ENCODE measurements at places on chromosomes 2 and 18. TPM values are rescaled to one million over a fixed set of nuclear protein-coding genes. Genes with fewer than 3 reads are reported as not detected.
A peak's percentile ranks its signal among the peaks of the same experiment; 100 is the strongest.

GRCh38 chr2:217440000-217440399 is 562.8 kb downstream of the TNS1 start:
- no peak for DNase-seq
- no peaks in the 10 kb centered on the region for H3K36me3 ChIP-seq
- H3K4me1 ChIP-seq: peaks cover 6% of the 10 kb centered on the region
- H3K27ac ChIP-seq: no peak overlapping the region

- no peaks in the 10 kb centered on the region for H3K4me1 ChIP-seq
- H3K36me3 ChIP-seq: no peaks in the 10 kb centered on the region
- no peak overlapping the region for H3K4me3 ChIP-seq
- no peak for DNase-seq
Measured at GRCh38 chr2:236593956-236594355, 24.3 kb downstream of the ACKR3 start.

GRCh38 chr2:653645-654425 is 23.4 kb downstream of the TMEM18 start:
- no peaks in the 10 kb centered on the region for H3K36me3 ChIP-seq
- peaks cover 7% of the 10 kb centered on the region for H3K4me1 ChIP-seq
- H3K27me3 ChIP-seq: peaks cover 2% of the 10 kb centered on the region
- H3K27ac ChIP-seq: no peak overlapping the region
- peak; percentile 48 for DNase-seq
- H3K4me3 ChIP-seq: no peak overlapping the region

DNA sequence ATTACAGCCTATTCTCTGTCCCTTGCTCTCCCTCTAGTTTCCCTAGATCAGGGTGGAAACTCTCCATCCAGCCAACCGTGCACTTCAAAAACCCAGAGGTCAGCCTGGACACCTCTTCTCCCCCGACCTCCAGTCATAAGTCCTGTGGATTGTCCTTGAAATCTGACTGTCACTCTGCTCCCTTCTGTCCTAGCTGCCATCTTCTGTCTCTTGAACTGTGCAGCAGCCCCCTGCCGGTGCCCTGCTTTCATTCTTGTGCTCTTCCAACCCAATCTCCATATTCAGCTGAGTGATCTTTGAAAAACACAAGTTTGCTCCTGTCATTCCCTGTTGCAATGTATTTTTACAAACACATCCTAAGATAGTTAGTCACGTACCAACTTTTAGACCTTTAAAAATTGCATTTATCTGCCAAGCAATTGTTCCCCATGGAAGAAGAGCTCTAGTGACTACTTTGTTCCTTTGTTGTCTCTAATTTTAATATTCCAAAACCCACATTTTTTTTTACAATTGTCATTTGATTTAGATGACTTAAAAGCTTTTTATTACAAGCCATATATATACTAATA is 254.3 kb downstream of the CAMKMT start:
- no peaks in the 10 kb centered on the region for H3K27me3 ChIP-seq
- H3K4me3 ChIP-seq: no peak overlapping the region
- no peak overlapping the region for H3K27ac ChIP-seq
- peaks cover 9% of the 10 kb centered on the region for H3K4me1 ChIP-seq

- DNase-seq: no peak
- H3K4me3 ChIP-seq: no peak overlapping the region
- H3K27me3 ChIP-seq: no peaks in the 10 kb centered on the region
- no peaks in the 10 kb centered on the region for H3K4me1 ChIP-seq
- H3K27ac ChIP-seq: no peak overlapping the region
Measured at GRCh38 chr2:120474486-120474885, 128.6 kb downstream of the INHBB start.

DNA sequence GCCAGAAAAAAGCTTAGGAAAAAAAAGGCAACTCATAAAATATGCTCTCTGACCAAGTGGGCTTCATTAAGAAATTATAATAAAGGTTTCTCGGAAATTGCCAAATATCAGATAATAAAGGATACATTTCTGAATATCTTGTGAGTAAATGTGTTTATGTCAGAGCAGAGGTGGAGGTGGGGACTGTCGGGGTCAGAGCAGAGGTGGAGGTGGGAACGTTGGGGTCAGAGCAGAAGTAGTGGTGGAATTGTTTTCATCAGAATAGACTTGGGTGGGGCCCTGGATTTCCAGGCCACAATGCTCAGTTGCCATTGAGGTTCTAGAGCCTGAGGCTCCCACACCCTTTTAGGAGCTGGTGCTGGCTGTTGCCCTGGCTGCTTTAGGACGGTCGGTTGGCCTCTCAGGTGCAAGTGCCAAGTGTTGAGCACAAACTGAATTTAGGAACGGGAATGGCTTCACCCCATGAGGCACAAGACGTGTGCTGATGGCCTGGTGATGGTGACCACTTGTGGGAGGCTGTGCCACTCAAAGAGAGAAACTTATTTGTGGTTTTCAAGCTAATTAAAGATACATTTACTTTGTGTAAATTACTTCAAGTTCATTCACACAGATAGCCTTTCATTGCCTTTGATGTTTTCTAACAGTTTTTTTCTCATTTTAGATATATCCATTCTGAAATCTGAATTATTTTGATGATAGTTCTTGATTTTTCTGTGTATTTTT is 131.5 kb downstream of the ATP9B start:
- peak; percentile 65 for DNase-seq
- H3K4me3 ChIP-seq: no peak overlapping the region
- peak overlapping the region; percentile 36 for H3K27ac ChIP-seq
- H3K4me1 ChIP-seq: peaks cover 19% of the 10 kb centered on the region
- no peaks in the 10 kb centered on the region for H3K27me3 ChIP-seq

GRCh38 chr2:76298041-76298440 is 587.3 kb upstream of the GCFC2 start:
- no peak overlapping the region for H3K4me3 ChIP-seq
- H3K27me3 ChIP-seq: no peaks in the 10 kb centered on the region
- no peaks in the 10 kb centered on the region for H3K4me1 ChIP-seq
- H3K27ac ChIP-seq: no peak overlapping the region
- DNase-seq: no peak

DNA sequence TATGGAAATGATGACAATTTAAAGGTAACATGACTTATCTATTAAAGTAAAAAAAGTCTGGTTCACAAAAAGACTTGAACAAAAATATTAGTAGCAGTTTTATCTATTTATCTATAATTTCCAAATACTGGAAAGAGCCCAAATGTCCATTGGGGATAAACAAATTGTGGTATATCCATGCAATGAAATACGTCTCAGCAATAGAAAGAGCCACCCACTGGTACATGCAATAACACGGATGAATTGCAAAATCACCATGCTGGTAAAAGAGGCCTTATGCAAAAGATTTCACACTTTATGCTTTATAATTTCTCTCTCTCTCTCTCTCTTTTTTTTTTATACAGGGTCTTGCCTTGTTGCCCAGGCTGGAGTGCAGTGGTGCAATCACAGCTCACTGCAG is 91.4 kb upstream of the ASAP2 start:
- DNase-seq: no peak
- H3K27me3 ChIP-seq: peaks cover 2% of the 10 kb centered on the region
- no peak overlapping the region for H3K27ac ChIP-seq
- no peak overlapping the region for H3K4me3 ChIP-seq
- H3K36me3 ChIP-seq: no peaks in the 10 kb centered on the region

DNA sequence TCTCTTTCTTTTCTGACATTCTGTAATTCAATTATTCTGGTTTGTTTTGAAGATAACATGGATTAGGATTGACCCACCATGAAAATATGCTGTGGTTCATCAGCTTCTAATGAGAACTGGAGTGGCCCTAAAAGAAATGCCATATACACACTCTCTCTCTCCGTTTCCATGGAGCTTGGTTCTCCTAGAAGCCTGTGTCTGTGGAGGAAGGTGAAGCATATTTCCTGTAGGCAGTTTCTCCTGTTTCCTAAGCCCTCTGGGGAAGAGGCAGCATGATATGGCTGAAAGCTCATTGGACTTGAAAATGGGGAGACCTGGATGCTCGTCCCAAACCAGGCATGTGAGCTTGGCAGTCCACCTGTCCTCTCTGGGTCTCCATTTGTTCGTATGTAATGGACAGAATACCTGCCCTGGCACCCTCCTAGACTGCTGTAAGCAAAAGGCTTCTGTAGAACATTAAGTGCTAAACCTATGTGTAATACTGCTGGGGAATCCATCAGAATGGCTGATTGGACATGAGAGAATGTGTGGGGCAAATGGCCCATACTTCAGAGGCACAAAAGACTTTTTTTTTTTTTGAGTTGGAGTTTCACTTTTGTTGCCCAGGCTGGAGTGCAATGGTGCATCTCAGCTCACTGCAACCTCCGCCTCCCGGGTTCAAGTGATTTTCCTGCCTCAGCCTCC is 75.3 kb upstream of the PPP1CB start:
- H3K27ac ChIP-seq: no peak overlapping the region
- DNase-seq: no peak
- no peaks in the 10 kb centered on the region for H3K27me3 ChIP-seq
- H3K4me3 ChIP-seq: no peak overlapping the region
- H3K4me1 ChIP-seq: peaks cover 31% of the 10 kb centered on the region

GRCh38 chr2:83528767-83529166 is 930.3 kb downstream of the SUCLG1 start:
- no peaks in the 10 kb centered on the region for H3K36me3 ChIP-seq
- H3K27ac ChIP-seq: no peak overlapping the region
- H3K4me3 ChIP-seq: no peak overlapping the region
- DNase-seq: no peak
- no peaks in the 10 kb centered on the region for H3K4me1 ChIP-seq

Gene CCBE1
- total RNA-seq: not detected

Gene SS18
- total RNA-seq: 70.8 TPM

All from activated CD4-positive, alpha-beta T cell treated with anti-CD3 and anti-CD28 coated beads, Interleukin-2, amount 10 ng/mL, durations not matched to agents 24 days and 14 days (primary cell).